ENCODE measurements at places on chromosomes 5 and 9.
A peak's percentile ranks its signal among the peaks of the same experiment; 100 is the strongest.

GRCh38 chr9:110025551-110026170, 182.3 kb downstream of the C9orf152 start:
- DNase-seq: no peak

DNA sequence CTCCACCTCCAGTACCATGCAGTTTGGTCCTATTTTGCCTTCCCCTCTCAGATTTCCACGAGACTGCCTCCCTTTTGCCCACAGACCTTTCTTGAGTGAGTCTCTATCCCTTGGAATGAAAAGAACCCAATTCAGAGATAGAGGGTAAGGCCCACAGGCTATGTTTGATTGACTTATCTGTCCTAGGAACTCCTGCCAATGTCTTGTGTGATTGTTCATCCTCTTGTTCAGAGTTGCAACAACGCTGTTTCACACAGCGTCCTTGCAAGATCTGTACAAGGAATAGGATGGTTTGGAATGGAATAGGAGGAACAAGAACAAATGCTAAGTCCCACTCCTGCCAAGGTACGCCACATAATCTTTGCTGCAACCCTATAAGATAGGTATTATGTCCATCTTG, 142.2 kb upstream of the ABCA1 start:
- DNase-seq: no peak

DNA sequence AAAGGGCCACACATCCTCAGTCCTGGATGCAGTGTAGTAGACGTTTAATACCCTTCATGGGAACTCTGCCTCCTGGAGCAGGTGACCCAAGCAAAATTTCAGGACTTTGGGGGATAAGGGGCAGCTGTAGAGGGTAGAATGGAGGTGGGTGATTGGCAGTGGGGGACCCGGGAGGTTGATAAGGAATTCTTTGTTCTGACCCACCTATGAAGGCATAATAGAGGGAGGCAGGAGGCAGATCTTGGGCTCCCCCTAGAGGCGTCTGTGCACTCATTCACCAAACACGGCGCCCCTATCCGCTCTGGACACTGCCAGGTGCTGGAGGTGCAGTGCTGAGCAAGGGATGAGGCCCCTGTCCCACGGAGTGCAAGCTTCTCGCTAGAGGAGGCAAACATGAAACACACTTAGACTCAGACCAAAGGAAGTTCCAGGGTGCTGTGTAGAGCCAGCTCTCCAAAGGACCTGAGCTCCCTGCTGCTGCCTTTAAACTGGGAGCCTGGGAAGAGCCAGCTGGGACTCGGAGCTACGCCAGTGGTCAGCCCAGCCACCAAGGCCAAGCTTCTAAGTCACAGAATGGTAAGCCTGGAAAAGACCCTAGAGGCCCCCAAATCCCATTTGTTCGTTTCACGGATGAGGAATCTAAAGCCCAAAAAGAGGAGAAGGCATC, 7.7 kb downstream of the IL17B start:
- DNase-seq: peak; percentile 75

DNA sequence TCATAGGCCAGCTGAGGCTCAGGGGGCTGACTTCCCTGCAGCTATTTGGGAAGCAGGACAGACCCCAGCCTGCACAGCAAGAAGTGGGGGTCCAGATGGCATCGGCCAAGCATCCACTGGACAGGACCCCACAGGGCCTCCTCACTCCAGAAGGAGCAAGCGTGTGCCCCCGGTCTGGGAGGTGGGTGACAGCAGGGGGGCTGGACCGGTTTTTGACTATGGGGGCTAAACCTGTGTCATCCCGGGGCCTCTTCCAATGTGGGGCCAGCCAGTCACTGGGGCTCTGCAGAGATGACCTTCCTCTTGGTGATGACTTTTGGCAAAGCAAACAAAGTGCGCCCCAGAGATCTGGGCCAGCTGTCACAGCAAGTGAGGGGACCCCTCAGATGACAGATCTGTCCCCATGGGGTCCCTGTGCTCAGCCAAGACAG, 163.9 kb downstream of the OLFM1 start:
- DNase-seq: no peak

DNA sequence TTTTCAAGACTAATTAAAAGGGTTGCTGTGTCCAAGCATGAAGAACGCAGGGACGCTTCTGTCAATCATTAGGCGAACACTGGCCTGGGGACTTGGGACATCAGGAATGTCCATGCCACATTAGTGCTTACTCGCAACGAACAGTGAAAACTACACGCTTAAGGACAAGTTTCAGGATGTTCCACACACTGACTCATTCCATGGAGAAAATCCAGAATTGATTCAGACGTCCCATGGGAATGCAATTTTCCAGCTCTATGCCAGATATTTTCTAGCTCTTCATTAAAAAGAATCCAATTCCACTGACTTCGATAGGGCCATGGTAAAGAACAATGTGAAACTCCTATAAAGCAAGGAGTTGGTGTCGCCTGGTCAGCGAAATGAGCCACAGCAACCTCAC, 98.2 kb downstream of the CAMSAP1 start:
- no peak for DNase-seq

DNA sequence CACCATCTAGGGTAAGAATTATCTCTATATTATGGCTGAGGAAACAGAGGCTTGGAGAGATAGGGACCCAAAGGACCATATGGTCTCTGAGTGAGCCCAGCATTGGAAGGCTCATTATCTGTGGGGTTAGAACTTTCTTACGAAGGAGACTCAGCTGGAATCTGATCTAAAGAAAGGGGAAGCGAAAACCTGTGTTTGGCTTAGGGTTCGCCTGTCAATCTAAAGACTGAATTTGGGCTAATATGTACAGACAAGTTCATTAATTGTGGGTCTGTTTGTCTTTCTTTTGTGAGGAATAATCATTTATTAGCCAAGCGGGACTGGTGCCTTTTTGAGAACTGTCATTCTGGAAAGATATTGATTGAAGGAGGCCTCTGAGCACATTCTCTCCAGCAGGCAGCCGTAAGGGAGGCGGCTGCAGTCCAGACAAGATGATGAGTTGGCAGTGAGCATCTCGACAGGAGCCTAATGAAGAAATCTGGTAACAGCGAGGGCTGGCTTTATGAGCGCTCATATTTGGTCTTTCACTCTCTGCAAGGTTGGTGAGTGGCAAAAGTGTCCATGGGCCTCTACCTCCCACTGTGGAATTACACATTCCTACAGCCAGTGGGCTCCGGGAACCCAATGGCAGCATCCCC, 104.2 kb upstream of the GPR151 start:
- no peak for DNase-seq

GRCh38 chr9:34185778-34186551, 7.1 kb downstream of the UBAP1 start:
- DNase-seq: peak; percentile 75

- DNase-seq: peak; percentile 18
These were observed at the start of gene ELAVL2 for GRCh38 chr9:23826120-23826629. ELAVL2 (minus strand) TSS chr9:23826240; CDS start chr9:23762234, 64,006 bp downstream.

GRCh38 chr5:55657443-55657842, 54.7 kb downstream of the SLC38A9 start:
- no peak for DNase-seq

GRCh38 chr9:23321049-23321448, 505.0 kb downstream of the ELAVL2 start:
- DNase-seq: no peak

DNA sequence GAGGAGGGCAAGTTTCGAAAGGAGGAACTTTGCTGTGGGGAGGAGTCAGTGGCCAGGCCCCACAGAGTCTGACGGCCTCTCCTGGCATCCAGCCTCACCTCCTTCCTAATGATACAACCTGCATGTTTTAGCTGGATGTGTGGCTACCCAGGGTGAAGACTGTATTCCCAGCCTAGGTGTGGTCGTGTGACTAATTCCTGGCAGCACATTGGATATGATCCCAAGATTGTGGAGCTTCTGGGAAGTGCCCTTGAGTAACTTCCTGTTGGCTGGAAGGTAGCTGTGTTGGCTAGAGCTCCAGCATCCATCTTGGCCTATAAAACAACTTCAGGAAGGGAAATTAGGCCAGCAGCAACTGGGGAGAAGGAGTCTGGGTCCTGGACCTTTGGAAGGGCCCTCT, 19.0 kb upstream of the LPCAT1 start:
- DNase-seq: no peak

DNA sequence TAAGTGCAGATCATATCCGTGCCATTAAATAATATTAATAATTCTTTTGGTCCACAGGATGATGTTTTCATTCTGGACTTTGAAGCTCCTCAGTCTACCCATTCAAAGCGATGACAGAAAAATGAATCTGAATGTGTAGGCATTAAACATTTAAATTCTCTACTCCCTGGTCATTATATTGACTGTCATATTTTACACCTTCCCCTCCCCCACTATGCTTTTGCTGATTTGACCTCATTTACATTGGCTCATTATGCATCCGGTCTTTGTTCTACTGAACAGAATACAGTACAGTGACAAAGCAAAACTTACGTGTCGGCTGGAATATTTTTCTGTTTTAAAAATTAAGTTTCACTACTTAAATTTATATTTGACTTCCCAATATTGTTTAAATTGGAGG, 289.7 kb upstream of the TMEM161B start:
- no peak for DNase-seq

DNA sequence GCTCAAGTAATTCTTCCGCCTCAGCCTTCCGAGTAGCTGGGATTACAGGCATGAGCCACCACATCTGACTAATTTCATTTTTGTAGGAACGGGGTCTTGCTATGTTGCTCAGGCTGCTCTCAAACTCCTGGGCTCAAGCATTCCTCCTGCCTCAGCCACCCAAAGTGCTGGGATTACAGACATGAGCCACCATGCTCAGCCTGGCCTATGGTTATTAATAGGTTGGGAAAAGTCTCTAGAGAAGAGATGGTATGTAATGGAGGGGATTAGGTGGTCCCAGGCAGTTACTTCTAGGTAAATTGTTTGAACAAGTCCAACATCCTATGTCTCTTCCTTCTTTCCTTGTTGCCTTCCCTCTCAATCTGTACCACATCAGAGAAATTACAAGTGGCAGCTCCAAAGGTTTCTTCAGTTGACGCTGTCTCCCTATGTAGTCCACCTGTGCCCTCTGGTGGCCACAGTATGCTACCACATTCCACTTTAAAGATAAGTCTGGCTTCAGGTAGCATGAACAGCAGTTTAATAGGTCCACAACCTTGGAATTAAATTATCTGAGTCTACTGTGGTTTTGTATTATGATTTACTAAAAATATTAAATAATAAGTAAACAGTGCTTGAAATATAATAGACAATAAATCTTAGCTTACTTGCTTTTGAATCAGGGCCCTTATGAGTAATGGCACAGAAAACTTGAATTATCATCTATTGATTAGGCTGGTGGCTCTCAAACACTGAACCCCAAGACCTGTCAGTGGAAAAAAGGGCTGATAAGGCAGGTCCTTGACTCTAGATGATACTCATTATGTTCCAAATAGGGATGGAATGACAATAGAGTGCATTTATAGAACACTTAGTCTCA, 9.7 kb downstream of the TIGD6 start:
- DNase-seq: peak; percentile 77
